Activated CD4-positive, alpha-beta memory T cell treated with anti-CD3 and anti-CD28 coated beads for 36 hours (primary cell): ENCODE measurements at places on chromosomes 6 and 20. TPM values are rescaled to one million over a fixed set of nuclear protein-coding genes. Genes with fewer than 3 reads are reported as not detected.

The MLN gene
- not detected for total RNA-seq

The SNAP25 gene
- 0.63 TPM for total RNA-seq

The CYP39A1 gene
- not detected for total RNA-seq

The SLC22A23 gene
- total RNA-seq = 1.0 TPM

The TREM1 gene
- 0.27 TPM for total RNA-seq

The RALGAPA2 gene
- total RNA-seq = 15.9 TPM

The FERMT1 gene
- 0.33 TPM for total RNA-seq

The CYP21A2 gene
- total RNA-seq = 0.24 TPM
